Right kidney (tissue), 9 donors: ENCODE measurements at places on chromosomes 11 and 22.

DNA sequence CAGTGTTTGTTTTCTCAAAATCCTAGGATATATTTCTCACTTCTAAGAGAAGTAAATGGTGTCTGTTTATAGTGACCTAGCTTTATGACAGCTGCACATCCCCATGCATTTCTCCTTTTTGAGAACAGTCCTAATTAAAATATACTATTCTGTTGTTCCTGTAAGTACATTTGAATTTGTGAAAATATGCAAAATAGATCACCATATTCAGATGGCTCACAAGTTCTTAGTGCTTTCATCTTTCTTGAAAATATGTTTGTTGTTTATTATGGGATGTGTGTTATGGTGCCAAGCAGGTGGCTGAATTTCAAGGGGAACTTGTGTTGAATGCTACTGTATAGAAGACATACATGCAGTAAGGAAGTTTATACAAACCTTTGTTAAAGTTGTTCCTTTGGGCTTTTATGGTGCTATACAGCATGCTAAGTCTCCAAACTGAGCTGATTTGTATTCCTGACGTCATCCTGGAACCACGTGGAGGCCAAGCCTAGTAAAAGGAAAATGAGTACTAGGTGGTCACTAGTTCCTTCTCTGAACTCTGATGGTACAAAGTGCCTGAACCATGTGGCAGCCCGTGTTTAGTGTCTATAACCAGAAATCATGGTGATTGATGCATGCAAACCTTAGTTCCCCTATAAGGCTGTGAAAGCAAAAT lies 7.8 kb upstream of the VSTM5 start:
- no peak for DNase-seq

- peak; percentile 57 for DNase-seq
Measured at GRCh38 chr11:3037040-3037944, 19.9 kb downstream of the CARS1 start.

- DNase-seq, result no peak
Measured at GRCh38 chr11:78782725-78783124, 208.1 kb upstream of the NARS2 start.

GRCh38 chr11:8693555-8693954 lies 11.0 kb downstream of the RPL27A start:
- DNase-seq, result no peak

DNA sequence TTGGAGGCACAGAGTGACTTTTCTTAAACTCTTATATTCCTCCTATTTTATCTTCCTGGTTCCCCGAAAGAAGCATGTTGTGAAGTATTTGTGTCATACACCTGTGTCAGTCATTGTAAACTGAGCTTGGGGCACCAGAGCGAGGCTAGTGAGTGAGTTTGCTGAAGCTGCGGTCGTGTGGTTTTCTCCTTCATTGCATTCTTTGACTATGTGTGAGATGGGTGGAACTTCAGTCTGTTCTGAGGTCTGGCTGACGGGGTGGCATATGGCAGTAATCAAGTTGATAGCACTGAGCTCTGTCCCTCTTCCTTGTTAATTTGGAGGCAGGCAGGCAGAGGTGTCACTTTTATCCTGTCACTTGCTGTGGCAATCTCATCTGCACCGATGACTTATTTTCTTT lies 4.2 kb downstream of the VPS26B start:
- DNase-seq, result no peak

- no peak for DNase-seq
Measured at GRCh38 chr11:97965849-97966646, 1054.7 kb upstream of the CNTN5 start.

DNA sequence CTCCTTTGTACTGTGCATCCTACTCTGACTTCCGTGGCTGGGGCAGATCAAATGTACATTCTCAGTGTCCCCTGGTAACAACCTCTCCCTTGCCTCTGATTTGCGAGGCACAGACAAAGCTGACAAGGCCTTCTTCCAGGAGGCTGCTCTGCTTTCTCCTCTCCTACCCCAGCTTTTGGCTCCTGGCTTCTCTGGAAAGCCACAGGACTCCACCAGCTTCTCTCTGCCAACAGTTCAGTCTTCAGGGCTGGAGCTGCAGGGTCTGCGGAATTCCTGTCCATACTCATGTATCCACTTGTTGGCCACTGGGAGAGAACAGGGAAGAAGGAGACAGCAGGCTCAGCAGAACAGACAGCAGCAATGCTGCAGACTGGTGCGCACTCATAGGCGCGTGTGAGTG lies 44.4 kb downstream of the P4HA3 start:
- DNase-seq, result no peak

DNA sequence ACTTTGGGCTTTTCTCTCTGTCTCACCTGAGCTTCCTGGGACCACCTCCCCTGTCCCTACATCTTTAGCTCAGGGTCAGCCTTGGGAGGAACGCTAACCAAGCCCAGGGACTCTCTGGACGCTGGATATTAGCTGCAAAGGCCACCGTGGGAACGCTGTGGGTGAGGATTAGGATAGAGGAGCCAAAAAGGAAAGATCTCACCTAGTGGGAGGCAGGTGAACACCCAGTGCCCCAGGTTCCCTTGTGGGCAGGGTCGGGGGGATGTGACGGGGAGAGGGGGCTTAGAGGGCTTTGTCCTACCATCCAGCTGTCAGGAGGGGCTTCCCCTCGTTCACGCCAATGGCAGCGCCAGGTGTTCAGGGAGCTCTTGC lies 50.2 kb downstream of the LINC01488 start:
- no peak for DNase-seq

DNA sequence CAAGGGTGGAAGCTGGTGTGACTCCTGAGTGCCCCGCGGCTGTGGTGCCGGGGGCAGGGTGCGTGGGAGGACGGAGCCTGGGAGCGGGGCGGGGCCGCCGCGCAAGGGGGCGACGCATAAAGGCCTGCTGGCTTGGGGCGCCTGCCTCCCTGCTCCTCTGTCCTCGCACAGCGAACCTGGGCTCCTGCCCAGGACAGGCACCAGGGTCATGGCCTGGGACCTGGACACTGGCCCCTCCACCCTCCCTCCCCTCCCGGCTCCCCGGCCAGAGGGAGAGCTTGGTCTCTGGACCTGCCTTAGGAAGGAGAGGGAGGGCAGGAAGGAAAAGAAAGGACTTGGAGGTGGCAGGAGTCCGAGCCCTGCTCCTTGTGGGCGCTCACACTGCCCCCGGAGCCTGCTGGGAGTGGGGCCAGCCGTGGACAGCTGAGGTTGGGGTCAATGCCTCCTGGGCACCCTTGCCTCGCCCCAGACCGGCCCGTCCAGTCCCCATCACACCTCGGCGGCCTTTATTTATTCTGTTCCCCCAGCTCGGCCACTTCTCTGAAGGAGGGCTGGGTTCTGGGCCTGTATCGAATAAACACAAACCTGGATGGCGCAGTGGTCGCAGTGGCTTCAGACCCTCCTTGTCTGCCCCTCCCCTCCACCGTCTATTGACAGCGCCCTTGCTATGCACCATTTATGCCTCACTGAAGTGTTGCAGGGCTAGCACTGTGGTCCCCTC lies 8.7 kb downstream of the SLC16A8 start:
- no peak for DNase-seq

DNA sequence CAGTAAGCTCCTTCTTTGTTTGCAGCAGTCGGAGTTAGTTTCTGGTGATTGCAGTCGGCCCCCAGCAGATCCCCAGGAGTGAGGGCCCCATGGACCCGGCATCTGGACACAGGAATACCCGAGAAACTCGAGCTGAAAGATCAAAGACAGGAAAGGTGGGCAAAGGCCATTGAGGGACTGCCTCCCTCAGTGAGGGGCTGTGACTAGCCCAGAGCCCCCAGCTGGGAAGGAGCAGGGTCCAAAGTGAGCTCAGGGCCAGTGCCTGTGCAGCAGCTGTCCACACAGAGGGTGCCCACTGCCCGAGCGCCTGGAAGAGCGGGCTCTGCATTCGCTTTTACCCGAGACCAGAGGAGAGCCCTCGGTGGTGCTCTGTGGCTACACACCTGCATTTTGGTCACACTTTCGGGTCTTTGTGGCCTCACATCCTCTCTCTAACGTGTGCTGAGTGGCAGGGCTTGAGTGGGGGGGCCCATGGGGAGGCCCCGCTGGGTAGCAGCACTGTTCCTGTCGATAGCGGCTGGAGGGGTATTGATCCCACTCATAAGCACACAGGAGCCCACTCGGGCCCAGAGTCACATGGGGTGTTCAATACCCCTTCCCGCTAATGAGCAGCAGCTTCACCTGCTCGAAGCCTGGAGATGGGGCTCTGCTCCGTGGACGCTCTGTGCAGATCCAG lies 532.9 kb downstream of the TBC1D22A start:
- no peak for DNase-seq

GRCh38 chr11:123532131-123532530 lies 102.1 kb downstream of the GRAMD1B start:
- DNase-seq, result no peak

DNA sequence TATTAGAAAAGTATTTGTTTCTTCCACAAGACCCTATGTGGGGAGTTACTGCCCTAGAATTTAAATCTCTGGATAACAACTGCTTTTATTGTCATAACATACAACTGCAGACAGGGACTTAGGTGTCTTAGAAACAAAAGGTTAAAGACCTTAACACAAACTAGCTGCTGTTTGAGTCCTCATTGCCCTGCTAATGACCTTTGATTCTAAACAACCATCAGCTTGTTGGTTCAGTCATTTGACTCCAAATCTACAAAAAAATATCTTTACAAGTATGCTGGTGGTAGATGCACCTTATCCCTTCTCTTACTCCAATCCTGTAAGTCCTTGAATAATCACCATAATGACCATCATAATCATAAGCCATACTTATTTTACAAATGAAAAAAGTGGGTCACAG lies 377.4 kb upstream of the PITPNB start:
- no peak for DNase-seq

DNA sequence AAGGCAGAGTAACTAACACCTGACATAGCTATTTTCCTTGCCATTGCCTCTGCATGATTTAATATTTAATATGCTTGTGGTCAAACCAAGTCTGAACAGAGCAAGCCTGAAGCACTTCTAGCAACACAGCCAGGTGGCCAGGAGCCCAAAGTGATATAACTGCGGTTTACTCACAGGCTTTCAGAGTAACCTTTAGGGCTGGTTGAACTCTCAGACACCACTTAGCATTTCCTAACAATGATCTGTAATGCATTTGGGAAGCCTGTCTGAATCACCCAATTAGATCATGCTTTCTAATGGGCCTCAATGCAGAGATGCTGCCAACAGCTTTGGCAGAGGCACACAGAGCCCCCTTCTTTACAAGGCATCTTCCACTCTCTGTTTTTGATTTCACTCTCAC lies 96.1 kb downstream of the FDX1 start:
- no peak for DNase-seq

DNA sequence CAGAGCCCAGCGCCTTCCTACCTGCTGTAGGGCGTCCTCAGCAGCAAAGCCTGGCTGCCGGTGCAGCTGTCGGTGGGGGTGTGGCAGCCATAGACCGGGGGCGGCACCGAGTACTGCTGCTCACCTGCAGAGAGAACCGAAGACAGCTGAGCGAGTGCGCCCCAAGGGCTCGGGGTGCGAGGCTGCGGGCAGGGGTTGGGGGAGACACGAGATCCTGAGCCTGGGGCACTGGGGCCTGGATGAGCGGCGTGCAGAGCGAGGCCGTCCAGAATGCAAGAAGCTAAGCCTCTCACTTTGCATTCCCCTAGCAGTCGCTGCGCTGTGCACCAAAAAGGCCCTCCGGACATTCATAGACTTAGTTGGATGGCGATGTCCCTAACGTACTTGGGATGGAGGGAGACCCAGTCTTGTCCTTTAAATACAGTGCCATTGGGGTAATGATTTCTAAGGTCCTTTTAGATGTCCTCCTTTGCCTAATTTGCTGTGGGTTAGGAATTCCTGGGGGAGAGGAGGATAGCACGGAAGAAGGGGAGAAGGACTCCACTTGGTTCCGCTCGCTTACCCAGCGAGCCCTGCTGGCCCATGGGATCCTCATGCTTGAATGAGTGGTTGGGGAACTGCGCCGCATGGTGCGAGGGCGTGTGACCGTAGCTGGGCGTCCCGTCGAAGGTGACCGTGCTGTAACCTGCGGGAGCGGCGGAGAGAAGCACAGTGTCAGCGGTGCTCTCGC lies 7.2 kb downstream of the WT1 start:
- DNase-seq, result peak; percentile 71

GRCh38 chr22:31139066-31139465 lies 1.2 kb downstream of the PLA2G3 start:
- DNase-seq, result no peak
